ENCODE measurements at places on chromosomes 16 and 17.

- DNase-seq, result no peak
These were observed 126.4 kb downstream of the USP22 start for GRCh38 chr17:20916383-20916782.

- DNase-seq, result no peak
These were observed 184.6 kb upstream of the HSBP1 start for GRCh38 chr16:83623091-83623730.

- DNase-seq, result no peak
These were observed 32.7 kb upstream of the LRRC37A start for GRCh38 chr17:46262271-46262670.

GRCh38 chr16:86044241-86044671 lies 145.3 kb downstream of the IRF8 start:
- peak; percentile 21 for DNase-seq

DNA sequence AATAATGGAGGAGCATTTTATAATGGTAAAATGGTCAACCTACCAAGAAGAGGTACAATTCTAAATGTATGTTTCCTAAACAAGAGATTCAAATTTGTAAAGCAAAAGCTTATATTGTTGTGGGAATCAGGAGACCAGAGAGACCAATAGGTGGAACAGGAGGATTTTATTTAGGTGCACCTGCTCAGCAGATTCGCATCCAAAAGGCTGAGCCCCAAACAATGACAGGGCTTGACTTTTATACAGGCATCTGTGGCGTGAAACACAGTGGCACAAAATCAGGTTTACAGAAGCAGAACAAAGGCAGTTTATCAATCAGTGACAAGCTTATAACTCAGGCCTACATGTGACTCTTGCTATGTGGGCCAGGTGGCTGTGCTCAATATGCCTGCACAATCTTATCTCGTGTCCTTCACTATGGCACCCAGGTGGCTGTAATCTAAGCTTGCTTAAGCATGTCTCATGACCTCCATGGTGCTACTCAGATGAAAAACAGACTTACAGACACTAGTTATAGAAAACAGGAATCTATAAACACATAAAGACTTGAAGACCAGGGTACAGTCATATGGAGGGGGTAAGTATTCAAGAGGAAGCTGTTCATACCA lies 780.2 kb upstream of the CA10 start:
- DNase-seq, result no peak

DNA sequence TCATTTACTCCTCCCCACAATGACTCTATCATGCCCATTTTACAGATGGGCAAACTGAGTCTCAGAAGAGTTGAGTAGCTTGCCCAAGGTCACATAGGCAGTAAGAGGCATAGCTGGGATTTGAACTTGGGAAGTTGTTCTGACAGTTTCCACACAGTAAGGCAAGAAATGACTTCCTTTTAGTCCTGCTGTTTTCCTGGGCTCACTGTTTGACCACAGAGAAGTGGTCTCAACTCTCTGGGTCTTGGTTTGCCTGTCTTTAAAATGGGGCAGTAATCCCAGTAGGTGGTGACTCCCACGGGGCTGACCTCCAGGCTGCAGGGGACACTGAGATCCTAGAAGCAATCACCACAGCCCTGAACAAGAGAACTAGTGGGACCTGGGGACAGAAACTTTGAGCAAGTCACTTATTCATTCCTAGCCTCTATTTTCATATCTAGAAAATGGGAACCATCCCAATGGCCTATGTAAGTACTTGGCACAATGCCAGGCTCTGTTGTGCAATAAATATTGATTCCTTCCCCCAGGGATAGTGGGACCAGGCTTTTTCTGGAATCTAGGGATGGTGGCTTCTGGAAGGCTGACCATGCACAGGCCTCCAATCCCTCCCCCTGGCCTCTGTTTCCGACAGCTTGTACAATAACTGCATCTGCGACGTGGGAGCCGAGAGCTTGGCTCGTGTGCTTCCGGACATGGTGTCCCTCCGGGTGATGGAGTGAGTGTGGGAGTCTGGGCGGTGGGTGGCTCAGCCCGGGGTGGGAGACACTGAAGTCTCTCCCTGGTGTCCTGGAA lies 20.5 kb downstream of the DEXI start:
- DNase-seq, result no peak

DNA sequence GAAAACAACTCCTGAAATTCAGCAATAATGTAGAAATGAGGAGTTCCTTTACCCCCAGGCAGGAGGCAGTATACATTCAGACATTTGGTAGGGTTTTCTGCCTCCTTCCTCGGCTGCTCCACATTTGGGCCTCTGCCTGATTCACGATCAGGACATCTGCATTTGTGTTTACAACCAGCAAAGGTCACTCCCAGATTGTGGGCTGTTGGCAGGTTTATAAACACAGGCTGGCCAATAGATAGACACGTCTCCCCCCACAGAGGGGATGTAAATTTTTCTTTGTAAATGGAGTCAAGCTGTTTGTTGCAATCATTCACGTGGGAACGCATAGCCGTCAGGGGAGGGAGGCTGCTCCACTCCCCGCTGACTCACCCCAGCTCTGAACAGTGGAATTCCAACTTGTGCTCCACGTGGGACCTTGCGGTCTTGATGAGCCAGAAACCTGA lies 252.1 kb upstream of the N4BP1 start:
- no peak for DNase-seq

GRCh38 chr17:42889809-42890208 lies 10.8 kb upstream of the G6PC1 start:
- DNase-seq, result no peak

DNA sequence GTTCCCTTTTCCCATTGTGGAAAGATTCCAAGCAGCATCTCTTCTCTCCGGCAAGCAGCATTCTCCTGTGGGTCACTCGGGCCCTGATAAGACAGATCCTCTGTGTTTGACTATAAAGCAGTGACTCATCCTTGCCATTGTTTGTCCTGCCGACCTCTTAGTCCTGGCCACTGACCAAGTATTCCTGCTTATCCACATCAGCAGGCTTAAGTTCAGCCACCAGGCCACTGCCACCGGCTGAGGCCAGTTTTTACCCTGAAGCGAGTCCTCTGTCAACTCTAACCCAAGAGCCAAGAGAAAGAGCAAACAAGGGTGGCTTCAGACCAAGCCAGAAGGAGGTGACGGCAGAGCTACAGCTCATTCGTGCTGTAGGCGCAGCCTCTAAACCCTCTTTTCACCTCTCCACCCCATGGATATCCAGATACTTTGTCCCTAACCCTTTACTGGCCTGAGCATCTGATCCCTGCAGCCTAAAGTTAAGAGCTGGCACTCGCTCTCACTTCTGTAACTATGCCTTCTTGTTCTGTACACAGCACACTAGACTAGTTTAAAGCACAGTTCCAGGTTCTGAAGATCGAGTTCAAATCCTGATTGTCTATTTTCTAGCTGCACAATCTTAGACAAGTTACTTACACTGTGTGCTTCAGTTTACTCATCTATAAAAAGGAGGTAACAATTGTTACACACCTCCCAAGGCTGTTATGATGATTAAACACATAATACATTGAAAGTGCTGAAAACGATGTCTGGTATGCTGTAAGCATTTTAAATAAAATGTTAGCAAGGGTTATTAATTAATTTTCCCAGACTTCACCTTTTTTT lies 31.0 kb downstream of the SOX9 start:
- no peak for DNase-seq

DNA sequence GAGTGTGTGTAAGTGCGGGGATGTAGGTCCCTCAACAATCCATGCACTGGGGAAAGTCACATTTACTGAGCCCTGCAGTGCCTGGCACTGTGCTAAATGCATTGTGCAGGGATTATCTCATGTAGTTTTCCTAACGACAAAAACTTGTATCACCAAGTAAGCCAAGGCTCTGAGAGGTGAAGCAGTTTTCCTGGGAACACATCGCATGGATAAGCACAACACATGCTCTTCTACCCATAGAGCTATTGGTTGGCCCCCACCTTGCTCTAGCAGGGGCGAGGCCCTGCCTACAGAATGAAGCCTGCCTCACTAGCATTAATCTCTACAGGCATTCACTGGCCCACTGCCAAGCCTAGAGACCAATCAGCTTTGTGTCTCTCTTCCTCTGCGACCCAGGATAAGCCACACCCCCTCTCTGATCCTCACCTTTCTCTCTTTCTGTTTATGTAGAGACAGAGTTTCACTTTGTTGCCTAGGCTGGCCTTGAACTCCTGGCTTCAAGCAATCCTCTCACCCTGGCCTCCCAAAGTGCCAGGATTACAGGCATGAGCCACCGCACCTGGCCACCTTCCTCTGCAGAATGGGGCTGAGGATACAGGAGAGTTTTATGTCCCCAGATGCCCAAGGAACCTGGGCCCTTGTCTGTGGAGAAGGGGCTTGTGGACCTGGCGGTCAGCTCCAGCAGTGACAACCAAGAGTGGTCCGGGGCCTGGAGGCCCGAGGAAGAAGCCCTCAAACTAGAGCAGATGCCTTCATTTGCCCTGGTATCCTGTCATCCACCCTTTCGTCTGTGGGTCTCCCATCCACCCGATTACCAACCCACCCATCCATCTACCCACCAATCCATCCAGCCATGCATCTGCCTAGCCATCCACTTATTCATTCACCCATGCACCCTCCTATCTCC lies 12.8 kb downstream of the CDH16 start:
- peak; percentile 36 for DNase-seq

DNA sequence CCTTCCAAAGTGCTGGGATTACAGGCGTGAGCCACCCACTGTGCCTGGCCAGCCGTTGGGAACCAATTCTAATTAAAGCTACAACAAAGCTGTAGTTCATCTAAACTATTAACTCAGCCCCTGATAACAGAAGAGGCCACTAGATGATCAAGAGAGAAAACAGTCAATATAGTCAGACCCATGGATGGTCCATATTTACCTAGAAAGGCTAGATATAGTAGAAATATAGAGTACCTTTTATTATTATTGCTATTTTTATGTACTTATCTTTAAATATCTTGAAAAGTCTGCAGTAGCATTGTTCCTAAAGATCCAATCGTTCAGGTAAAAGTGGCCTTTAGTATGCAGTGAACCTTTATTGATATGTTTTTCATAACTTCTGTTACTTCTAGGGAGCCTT lies 43.2 kb downstream of the RNF213 start:
- DNase-seq, result no peak

DNA sequence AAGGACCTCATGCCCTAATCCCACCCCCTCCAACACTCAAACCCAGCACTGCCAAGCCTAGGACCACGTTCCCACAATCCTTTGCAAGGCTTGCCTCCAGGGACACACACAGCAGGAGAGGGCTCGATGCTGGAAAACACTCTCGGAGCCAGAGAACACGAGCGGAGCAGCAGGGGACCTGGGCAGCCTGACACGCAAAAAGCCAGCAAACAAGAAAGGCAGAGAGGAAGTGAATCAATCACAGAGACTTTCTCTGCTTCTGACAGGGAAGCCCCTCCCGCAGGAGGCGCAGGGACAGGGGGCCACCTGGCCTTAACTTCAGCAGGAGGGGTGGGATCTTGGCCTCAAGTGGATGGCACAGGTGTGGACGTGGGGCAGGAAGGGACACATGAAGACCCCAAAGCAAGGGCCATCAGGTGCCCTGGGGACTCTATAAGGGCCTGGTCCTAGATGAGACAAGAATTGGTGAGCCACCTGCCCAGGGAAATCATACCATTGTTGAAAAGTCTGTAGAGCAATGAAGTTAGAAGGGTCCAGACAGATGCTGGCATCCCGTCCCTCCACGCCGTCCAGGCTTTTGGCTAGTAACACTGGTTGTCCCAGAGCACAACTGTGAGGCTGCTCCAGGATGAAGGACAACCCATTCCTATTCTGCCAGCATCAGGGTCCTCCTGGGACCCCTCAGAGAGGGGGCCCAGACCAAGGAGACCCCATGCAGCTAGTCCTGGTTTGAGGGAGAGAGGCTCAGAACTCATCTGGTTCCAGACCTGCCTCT lies 2.2 kb downstream of the SDK2 start:
- no peak for DNase-seq

DNA sequence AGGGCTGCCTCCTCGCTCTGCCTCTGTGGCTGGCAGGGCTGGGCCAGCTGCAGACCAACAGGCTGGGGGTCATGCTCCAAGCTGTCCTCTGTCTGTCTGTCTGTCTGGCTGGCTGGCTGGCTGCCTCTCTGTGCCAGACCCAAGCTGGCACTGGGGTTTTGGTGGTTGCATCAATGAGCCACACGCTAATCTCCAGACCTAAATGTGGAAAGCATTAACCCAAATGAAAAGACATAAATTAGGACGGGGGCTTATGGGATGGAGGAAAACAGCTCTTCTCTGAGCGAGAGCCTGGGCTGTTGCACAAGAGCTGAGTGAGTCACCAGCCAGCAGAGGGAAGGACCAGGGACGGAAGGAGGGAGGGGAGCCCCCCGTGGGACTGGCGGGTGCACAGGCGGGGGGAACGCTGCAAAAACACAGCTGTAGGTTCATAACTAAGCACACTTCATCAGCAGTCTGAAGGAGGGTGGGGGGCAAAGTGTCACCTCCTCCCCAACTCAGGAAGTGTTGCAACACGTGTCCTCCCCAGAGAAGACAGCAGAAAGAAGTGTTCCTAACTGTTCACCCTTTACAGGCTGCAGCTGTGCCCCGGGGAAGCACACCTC lies 83.4 kb downstream of the GAS7 start:
- peak; percentile 80 for DNase-seq

GRCh38 chr17:19348081-19348650 lies 14.4 kb downstream of the B9D1 start:
- DNase-seq, result no peak

GRCh38 chr16:72884573-72884972 lies 163.4 kb downstream of the ZFHX3 start:
- no peak for DNase-seq

- DNase-seq, result peak; percentile 1
These were observed 227.6 kb downstream of the UTP18 start for GRCh38 chr17:51487947-51488346.

All from CD4-positive, alpha-beta T cell treated with Interleukin-12 subunit alpha and Interleukin-12 subunit beta, for 1 hour (primary cell).